Right renal pelvis (tissue), 4 donors: ENCODE measurements at places on chromosomes 4 and X.

GRCh38 chr4:15951781-15952180 is 11.2 kb downstream of the FGFBP2 start:
- DNase-seq = no peak

- no peak for DNase-seq
Observed at GRCh38 chr4:44162538-44163270, 285.9 kb downstream of the KCTD8 start.

- DNase-seq = no peak
Observed at GRCh38 chrX:40100537-40101429, 3.0 kb upstream of the BCOR start.

DNA sequence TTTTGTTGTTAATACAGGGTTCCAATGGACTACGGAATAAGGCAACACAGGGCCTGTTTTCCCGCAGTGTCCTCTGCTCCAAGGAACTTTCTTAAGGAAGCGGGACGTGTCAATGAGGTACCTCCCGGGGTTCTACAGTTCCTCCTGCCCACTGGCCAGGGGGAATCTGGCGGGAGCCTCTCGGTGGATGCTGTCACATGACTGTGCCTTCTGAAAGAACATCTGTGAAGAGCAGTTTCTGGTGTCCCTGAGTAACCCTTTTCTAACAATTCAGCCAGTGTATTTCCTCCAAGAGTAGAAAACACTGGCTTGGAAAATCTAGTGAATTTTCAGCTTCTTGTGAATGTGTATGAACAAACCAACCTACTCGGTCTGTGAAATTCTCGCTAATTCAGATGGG is 32.7 kb downstream of the MFAP3L start:
- DNase-seq = no peak

DNA sequence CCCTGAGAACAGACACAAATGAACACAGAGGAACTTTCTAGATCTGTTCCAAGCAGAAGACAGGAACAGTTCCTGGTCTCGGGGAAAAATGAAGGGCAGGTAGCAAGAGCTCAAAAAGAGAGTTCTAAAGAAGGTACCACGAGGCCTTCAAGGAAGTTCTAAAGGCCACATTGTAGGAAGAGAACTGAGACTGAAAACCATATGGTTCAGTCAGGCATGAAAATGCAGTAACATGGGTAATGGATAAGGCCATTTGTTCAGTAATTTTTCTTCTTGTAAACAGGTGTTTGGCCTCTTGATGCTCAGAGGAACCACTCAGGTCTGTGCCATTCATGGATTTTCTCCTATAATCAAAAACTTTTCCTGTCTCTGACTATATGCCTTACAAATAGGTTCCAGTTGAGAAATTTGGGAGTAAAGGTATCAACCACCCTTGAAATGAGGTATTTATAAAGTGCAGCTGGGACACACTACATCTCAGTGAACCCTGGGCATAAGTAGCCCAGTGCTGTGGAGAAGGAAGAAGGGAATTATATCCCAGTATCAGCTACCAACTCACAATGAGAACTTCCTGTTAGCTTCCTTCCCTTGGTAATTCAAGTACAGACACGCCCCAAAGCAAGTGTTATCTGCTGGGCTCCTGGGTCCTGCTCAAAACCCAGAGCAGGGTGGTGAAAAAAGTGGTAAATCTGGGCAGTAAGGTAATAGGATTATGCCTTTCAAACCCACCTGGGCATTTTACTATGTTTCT is 277.9 kb downstream of the KLHL13 start:
- no peak for DNase-seq
